T-helper 17 cell (primary cell): ENCODE measurements at places on chromosomes 7 and 10.

DNA sequence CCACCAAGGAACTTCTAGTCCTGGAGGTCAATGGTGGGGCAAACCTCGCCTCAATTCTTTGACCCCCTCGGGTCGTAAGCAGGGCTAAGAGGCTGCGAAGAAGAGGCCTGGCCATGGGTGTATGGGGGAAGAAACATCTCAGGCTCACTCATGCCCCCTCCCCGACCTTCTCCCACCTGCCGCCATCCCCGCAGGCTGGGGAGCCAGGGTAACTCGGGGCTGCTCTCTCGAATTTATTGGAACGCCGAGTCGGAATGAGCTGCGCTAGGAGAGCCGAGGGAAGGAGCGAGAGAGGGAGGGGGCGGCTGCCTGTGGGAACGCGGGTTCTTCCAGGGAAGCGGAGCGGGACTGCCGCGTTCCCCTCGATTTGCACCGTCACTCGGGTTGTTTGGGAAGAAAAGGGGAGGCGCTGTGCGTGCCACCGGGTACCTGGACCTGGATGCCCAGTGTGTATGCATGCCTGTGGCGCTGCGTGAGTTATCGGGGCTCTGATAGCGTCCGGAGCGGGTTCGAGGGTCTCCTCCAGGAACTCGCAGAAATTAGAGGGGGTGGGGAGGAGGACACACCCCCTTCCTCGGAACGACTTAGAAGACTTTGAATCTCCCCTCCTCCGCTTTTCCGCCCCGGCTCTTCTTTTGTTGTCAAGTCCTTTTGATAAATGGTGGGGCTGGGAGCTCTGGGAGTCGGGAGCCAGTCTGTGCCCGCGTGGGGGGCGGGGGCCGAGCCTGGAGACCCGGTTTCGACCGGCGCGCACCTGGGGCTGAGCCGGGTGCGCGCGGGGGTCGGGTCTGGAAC, 1.8 kb upstream of the ZNF503 start:
- DNase-seq = no peak

GRCh38 chr7:148049068-148049467, 541.5 kb upstream of the C7orf33 start:
- DNase-seq = no peak

DNA sequence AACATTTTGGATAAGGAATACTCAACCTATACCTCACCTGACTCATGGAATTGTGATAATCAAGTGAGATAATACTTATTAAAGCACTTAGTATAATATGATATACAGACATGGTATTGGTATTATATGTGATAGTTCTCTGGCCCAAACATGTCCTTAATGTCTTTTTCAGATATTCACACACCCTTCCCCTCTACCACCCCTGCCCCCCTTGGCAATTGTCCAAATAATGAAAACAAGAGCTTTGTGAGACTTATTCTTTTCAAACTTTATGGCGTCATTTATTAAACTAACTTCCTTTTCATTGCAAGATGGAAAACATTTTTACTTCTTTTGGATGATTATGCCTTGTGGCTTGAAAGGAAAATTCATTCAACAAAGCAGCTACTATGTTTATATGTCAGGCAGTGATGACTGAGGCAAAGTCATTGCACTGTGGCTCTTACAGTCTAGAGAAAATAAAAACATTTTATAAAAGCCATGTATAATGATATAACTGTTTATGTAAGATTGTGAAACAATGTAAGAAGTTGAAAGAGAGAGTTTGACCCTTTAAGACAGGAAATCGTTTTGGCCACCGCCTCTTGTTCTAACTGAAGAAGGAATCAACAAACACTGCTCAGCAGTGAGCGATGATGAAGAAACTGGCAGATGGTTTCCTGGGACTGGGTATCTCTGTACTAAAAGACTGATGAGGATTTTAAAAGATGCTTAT, 27.4 kb downstream of the MINPP1 start:
- no peak for DNase-seq

DNA sequence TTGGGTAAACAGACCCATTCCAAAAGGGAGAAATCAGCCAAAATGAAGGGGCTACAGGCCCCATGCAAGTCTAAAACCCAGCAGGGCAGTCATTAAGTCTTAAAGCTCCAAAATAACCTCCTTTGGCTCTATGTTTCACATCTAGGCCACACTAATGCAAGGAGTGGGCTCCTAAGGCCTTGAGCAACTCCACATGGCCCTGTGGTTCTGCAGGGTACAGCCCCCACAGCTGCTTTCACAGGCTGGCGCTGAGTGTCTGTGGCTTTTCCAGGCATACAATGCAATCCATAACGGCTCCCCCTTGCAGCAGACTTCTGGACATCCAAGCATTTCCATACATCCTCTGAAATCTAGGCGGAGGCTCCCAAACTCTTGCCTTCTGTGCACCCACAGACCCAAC, 9.0 kb downstream of the TMEM243 start:
- DNase-seq = no peak

- DNase-seq = no peak
These were observed 23.0 kb upstream of the DLD start for GRCh38 chr7:107867858-107868466.

GRCh38 chr7:22944022-22944421, 69.9 kb downstream of the HYCC1 start:
- no peak for DNase-seq

- DNase-seq = no peak
These were observed 60.9 kb downstream of the PAX2 start for GRCh38 chr10:100806356-100806645.

GRCh38 chr10:76399226-76399625, 967.8 kb downstream of the LRMDA start:
- DNase-seq = no peak

DNA sequence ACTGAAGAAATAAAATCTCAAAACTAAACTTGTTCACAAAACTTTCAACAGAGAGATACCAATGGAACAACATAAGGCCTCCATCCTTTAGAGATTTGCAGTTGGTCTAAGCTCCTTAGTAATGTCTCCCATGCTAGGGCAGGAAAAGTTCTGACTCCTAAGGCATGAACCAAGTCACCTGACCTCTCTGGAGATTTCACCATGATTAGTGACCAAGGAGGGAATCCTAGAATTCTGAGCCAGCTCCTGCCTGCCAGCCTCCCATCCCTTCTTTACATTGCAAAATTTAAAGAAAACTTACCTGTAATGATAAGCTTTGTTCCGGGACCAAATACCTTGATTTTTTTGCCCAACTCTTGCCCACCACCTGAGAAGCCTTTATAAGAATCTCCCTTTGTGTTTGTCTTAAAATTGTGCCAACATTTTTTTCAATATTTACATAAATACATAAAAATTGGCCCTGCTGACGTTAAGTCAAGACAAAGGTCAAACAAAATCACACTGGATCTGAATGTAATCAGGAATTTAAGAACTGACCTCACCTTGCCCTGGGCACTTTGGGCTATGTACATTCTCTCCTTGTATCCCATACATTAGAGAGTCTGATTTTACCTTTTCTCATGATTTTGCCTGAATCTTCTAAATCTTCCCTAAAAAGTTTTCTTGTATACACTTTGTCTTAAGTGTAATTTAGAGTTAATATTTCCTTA, at the start of gene TARP:
Gene TARP (minus strand): TSS at position 351 of the 710 bp plus-strand sequence.
- no peak for DNase-seq

DNA sequence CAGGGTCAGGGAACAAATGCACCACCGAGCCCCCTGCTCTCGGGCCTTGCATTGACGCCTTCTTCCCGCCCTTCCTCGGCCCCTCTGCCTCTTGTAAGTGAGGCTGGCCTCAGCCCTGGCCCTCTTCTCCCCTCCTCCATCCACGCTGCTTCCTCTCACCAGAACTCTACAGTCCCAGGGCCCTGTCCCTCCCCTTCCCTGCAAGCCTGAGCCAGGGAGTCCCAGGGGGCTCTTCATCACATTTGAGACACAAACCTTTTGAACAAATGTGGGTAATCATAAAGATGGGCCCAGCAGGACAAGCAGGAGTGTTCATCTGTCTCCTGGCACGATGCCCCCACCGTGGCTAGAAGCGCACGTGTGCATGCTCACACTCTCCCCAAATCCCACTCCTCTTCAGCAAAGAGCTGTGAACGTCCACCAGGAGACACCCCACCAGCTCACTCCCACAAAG, 57.7 kb downstream of the SLIT1 start:
- no peak for DNase-seq

DNA sequence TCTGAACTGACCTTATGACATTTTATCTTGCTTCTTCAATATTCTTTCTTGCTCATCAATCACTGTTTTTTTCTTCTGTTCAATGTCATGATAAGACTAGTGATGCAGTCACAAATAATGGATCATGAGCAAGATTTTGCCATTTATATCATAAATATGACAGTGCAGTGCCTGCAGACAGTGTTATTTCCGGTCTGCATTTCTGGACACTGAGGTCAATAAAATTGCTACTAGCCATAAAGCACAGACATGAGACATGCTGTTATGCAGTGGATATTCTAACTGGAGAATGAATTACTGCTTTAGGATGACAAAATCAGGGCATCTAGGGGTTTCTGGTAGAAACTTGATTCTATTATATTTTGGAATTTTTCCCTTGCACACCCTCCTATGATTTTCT, 1509.7 kb upstream of the LRRTM3 start:
- DNase-seq = no peak

- DNase-seq = no peak
These were observed 252.8 kb upstream of the LRRTM3 start for GRCh38 chr10:66673071-66673470.

GRCh38 chr10:35639728-35640401, 2.2 kb downstream of the FZD8 start:
- no peak for DNase-seq

DNA sequence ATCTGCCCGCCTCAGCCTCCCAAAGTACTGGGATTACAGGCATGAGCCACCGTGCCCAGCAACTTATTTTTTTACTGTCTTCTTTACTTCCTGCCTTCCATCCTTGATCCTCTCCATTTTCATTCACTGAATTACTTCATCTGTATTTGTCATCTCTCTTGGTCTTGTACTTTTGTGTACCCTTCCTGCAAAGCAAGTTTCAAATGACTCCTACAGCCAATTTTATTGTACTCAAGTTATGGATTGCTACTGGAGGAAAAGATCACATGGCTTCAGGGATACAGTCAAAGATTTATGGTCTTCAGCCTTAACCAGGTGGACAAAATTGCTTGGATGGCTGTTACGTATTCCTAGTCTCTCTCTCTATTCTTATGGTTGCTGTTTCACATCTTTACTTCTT, 22.6 kb downstream of the SEPTIN7 start:
- DNase-seq = no peak
